ENCODE measurements at places on chromosomes 12 and 14.

DNA sequence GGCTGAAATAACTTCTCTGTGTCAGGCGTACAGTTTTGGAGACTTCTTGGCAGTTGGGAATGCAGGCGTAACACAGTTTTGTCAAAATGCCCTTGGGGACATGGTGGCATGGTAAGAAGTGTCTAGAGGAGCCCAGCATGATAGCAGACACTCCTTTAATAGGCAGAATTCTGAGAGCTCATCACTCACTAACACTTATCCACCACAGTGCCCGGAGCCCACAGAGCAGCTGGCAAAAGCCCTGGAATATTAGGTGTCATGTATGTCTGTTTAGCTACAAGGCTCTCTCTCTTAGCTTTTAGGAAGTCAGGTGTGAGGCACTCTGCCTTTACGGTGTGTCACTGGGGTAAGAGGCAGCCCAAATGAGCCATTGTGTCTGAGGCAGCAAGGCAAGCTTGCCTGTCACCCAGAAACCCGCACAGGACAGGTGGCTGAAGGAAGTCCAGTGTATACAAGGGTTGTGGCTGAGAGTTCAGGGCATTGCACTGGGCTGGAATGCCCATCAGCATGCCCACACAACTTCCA, 96.3 kb downstream of the ESRRB start:
- DNase-seq, result no peak

- DNase-seq, result no peak
Observed at GRCh38 chr12:79706676-79707075, 15.9 kb upstream of the PAWR start.

- DNase-seq, result no peak
Observed at GRCh38 chr12:96714199-96714598, 192.9 kb upstream of the NEDD1 start.

DNA sequence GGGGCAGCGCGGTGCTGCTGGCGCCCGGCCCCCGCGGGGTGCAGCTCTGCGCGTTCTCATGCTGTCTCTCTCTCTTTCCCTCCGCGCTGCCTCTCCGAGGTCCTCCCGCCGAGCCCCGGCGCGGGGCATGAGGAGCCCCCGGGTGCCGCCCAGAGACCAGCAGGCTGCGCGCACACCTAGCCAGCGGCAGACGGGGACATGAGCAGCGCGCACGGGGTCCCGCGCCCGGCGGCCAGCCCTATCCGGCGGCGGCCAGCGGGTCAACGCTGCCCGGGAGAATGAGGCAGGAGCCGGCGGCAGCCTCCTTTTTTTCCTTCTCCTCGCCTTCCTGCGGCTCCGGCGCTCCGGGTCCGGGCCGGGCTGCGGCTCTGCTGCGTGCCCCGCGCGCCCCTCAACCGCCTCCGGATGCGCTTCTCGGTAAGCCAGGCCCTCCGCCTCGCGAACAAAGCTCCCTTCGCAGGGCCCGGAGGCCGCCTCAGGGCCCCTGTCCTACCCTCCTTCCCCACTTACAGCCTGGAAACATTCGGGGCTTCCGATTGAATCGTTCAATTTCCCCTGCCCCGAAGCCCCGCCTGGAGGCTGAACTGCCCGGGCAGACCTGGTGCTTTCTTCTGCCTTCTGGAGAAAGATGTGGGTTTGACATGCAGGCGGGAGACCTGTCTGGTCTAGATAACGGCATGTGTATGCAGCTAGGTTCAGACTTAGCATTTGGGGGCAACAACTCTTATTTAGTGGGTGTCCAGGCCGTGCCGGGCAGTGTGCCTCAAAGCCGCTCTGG, at the start of gene TUNAR:
Gene TUNAR (plus strand): TSS at position 72 of the 778 bp plus-strand sequence.
- DNase-seq, result no peak

GRCh38 chr12:4296751-4297150, 23.2 kb downstream of the CCND2 start:
- no peak for DNase-seq

DNA sequence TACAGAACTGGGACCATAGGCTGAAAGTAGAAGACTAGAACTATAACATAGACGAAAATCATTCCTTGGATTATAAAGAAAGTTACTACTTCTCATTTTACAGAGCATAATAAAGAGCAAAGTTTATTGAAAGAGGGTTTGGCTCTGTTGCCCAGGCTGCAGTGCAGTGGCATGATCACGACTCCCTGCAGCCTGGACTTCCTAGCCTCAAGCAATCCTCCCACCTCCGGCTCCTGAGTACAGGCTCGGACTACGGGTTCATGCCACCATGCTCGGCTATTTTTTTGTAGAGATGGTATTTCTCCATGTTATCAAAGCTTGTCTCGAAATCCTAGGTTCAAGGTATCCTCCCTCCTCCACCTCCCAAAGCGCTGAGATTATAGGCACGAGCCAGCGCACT, 190.1 kb upstream of the FOXG1 start:
- no peak for DNase-seq

GRCh38 chr14:49408187-49408933, 177.8 kb downstream of the RPS29 start:
- no peak for DNase-seq

DNA sequence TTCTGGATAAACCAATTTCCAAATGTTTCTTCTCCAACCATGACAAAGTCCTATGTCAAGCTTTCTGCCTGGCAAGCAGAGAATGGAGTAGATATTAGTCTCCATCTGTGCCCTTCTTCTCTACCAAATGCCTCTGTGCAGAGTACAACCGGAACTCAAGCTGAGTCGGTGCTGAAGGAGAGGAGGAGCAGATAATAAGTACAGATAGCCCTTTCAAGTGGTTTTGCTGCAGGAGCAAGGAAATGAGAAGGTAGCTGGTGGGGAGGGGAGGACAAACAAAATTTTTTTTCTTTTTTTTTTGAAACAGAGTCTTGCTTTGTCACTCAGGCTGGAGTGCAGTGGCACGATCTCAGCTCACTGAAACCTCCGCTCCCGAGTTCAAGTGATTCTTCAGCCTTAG, 14.2 kb upstream of the HELB start:
- peak; percentile 83 for DNase-seq

Data from activated CD4-positive, alpha-beta T cell treated with anti-CD3 and anti-CD28 coated beads, Interleukin-10, Interleukin-2, amounts not matched to agents 100 ng/mL and 50 ng/mL, durations not matched to agents 16 hours and 8 hours (primary cell).